Thyroid gland (tissue), 4 donors: ENCODE measurements at places on chromosomes 16 and 17. TPM values are rescaled to one million over a fixed set of nuclear protein-coding genes. Genes with fewer than 3 reads are reported as not detected.

Gene XYLT1
- 14.9 TPM for total RNA-seq

Gene CAPN15
- 33.4 TPM for total RNA-seq

Gene C17orf67
- total RNA-seq: 0.24 TPM

Gene TM4SF5
- total RNA-seq: not detected

Gene CACNG3
- not detected for total RNA-seq

Gene TBC1D16
- total RNA-seq: 30.4 TPM

Gene KIF18B
- total RNA-seq: 0.50 TPM
